ENCODE measurements at places on chromosomes 1 and 21. TPM values are rescaled to one million over a fixed set of nuclear protein-coding genes. Genes with fewer than 3 reads are reported as not detected.

- DNase-seq = no peak
Measured at GRCh38 chr1:113676524-113676923, 82.8 kb downstream of the PHTF1 start.

DNA sequence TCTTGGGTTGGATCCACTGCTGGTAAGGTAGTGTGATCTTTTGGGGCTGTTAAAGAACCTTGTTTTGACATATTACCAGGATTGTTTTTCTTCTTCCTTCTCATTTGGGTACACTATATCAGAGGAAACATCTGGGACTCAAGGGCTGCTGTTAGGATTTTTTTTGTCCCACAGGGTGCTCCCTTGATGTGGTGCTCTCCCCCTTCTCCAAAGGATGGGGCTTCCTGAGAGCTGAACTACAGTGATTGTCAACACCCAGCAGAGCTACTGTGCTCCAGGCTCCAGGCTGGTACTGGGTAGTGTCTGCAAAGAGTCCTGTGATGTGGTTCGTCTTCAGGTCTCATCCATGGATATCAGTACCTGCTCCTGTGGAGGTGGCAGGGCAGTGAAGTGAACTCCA lies 20.6 kb downstream of the IFI16 start:
- DNase-seq = no peak

GRCh38 chr1:75970631-75971030 lies 38.4 kb upstream of the ASB17 start:
- DNase-seq = no peak

DNA sequence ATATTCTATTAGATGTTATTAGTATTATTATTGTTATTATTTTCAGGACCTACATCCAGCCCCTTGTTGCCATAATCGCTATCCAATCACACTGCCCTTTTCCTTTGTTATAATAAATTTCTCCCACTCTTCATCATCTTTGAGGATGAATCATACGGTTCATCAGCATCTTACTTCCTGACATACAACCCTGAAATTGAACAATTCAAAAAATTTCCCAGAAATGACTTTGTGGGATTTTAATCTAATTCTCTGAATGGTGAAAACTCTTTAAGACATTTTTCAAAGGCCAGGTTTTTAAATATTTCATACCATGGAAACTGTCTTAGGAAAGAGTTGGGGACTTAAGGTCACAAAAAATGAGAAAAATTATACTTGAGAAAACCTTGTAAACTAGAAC lies 353.5 kb downstream of the ST6GALNAC3 start:
- DNase-seq = no peak

DNA sequence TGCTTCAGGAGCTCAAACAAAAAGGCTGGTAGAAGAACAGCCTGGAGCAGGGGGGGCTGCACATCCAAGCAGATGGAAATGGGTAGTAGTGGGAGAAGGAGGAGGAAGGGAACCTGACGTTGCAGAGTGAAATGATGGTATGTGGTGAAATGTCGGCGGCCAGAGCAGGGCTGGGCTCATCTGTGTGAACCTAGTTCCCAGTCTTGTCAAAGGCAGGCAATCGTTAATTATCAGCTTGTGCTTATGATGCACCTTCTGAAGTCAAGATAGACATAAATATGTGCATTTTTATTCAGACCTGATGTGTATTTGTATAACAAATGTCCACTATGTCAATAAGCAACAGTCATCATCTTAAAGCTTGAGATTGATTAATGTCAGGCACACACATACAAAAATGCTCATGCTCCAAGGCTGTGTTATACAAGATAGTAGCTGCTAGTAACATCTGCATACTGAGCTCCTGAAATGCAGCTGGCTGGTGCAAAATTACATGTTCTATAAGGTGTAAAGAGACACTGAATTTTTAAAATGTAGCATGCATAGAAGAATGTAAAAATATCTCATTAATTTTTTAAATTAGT lies 10.6 kb upstream of the ATP6V1G3 start:
- DNase-seq = no peak

DNA sequence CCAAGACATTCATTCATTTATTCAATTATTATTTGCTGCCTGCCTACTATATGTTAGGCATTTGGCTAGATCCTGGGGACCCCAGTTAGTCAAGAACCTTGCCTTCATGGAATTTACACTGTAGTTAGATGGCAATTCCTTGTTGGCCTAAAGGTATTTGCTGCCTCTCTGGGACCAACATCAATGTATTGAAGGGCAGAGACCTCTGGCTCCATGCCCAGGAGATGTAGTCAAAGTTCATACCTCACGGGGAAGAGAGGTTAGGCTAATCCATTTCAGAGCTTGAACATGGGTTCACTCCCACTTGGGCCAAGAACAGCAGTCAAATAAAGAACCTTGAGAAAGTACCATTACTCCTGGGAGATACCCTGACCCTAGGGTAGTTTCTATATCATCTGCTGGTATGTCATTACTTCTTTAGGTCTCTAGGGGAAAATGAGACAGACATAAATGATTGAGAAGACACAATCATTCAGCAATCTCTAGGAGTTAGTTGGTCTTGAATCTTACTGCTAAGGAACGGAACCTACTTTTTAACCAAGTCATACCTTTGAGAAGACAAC lies 32.0 kb downstream of the SORT1 start:
- DNase-seq = no peak

GRCh38 chr1:37793773-37794371 lies at the start of gene MANEAL:
Gene MANEAL (plus strand): TSS chr1:37793847. CDS start chr1:37794183, 336 bp downstream.
- peak; percentile 63 for DNase-seq

DNA sequence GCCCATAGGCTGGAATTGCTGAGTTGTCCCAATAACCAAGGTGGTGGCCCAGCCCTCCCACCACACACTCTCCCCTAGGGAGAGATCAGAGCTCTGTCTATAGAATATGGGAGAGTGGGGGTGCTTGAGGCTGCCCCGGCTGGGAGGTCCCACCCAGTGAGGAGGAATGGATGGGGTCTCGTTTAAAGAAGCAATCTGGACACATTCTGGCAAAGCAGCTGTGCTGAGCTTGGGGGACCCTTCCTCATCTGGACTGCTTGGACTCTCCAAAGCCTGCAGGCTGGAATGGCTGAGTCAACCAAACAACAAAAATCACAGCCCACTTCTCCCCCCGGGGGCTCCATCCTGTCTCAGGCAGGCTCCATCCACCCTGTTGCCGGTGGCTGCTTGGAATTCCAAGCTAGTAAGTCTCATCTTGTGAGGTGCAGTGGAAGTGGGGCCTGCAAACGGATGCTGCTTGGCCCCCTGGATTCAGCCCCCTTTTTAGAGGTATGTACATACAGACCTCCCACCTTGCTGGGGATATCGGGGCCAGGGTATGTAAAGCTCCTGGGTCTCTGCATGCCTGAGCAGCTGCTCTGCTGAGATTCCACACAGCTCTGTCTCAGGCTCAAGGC lies 67.1 kb upstream of the FAM78B start:
- no peak for DNase-seq

DNA sequence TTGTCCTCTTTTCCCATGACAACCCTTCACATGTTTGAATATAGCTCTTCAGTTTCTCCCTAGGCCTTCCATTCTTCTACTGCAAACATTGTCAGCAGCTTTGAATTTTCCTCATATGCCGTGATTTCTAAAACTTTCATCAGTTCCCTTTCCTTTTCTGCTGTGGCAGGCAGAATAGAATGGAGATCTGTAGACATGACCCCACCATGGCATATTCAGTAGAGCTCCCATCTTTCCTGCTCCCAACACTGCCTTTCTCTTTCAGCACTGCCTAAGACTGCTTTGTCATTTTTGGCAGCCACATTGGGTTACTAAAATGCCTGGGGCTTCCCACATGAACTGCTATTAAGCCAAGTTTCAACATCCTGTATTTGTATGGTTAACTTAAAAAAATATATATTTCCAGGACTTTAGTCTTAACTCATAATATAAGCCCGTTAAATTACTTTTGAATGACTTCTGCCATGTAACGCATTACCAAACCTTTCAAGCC lies 60.9 kb downstream of the TBX19 start:
- no peak for DNase-seq

GRCh38 chr1:208027861-208028260 lies 116.9 kb upstream of the CD34 start:
- no peak for DNase-seq

DNA sequence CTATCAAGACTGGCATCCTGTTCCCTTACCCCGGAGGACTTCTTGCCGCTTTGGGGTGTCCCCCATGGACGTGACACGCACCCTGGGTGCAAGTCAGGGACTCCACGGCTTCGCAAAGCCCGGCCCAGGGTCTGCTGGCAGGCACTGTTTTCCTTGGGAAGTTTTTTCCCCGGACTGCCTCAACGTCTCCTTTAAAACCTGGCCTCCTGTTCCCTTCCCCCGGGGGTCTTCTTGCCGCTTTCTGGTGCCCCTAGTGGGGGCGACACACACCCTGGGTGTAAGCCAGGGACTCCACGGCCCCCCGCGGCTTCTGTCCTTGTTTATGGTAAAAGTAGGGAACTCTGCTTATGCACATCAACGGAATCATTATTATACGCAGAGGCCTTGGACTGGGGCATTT lies 136.6 kb downstream of the LIPI start:
- DNase-seq = no peak

- no peak for DNase-seq
Measured at GRCh38 chr21:17580319-17580718, 32.4 kb downstream of the BTG3 start.

DNA sequence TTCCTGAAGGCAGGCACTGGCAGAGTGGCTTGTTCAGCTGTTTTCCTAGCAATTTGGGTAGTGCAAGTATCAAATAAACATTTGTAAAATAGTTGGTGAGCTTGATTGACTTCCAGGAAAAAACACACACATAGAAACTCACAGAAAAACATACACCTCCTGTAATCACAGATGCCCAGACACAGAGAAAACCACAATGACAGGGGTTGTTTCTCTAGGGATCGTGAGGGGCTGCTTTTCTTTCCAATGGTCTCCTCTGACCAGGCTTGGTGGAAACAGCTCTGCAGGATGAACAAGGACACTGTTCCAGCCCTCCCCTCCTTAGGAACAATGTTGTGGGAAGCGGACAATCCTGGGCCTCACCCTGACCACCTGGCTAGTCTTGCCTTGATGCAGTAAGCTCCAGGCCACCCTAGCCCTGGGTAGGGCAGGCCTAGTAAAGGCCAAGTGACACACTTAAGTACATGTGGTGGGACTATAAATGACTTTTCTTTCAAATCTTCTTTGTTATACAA lies 142.5 kb upstream of the HMGB4 start:
- DNase-seq = no peak

GRCh38 chr1:212667223-212668139 lies 32.2 kb downstream of the BATF3 start:
- DNase-seq = peak; percentile 93

DNA sequence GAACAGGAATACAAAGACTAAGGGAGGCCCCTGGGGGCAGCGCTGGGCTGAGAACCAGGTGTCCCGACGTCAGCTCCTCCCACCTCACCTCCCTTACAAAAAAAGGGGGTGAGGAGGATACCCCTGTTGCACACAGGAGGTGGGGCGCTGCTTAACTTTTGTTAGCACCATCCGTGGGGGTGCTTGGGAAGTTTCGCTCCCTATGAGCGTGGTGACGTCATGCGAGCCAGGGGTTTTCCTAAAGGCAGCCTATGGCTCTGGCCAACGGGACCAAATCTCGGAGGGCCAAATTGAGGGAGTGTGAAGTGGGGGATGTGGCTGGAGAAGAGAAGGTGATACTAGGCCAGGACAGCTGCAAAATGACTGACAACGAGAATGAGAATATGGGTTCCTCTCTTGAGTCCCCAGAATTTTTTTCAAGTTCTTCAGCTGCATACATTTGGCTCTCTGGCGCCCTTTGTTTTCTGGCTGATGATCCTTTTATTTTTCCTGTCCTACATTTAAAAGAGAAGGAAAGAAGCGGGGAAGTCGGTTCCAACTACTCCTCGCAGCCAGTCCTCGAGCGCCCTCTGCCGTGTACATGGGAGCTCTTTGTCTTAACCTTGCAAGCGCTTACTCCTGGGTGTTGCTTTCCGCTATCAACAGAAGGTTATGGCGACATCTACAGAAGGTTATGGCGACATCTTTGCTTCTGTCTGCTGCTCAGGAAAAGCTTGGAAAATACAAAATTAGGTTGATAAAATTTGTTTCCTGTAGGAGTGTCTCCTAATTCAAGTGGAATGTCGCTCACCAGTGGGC lies 48.0 kb upstream of the ZC3H11B start:
- peak; percentile 90 for DNase-seq

DNA sequence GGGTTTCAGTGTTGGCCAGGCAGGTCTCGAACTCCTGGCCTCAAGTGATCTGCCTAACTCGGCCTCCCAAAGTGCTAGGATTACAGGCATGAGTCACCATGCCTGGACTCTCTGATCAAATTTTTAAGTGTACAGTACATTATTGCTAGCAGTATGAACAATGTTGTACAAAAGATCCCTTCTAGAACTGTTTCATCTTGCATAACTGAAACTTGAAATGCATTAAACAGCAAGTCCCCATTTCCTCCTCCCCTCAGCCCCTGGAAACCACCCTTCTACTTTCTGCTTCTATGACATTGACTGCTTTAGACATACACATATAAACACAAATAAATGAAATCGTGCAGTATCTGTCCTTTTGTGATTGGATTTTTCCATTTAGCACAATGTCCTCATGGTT lies 463.4 kb downstream of the PTPRC start:
- no peak for DNase-seq

GRCh38 chr1:16191309-16191708 lies 21.1 kb downstream of the ARHGEF19 start:
- DNase-seq = no peak

GRCh38 chr1:212225871-212226302 lies 59.3 kb upstream of the PPP2R5A start:
- DNase-seq = no peak

GRCh38 chr1:39892601-39893595 lies 8.8 kb downstream of the MYCL start:
- peak; percentile 91 for DNase-seq

GRCh38 chr1:96256130-96256790 lies 465.3 kb upstream of the PTBP2 start:
- no peak for DNase-seq

DNA sequence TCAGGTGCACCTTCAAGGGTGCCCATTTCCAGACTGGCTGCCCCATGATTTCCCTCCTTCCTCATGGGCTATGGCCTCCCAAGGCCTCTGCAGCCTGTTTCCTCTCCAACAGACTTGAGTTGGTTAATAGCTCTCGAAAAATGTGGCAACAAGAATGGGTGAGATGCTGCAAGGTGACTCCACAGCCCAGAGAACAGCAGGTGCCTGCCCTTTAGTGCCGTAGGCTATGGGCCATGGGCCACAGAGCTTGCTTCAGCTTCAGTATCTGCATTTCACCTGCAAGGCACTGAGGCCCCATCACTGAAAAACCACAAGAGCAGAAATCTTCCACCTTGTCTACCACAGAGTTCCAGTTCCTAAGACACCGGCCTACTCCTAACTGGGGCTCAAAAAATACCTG lies 122.0 kb downstream of the ETS2 start:
- no peak for DNase-seq

TMEM69 gene
- total RNA-seq = 22.1 TPM

CFH gene
- total RNA-seq = 142 TPM

TNFRSF14 gene
- total RNA-seq = 9.1 TPM

ZSWIM5 gene
- not detected for total RNA-seq

LCE1A gene
- not detected for total RNA-seq

ARHGAP29 gene
- 5.7 TPM for total RNA-seq

Data from myocyte (in vitro differentiated cells).